Vein endothelial cell (primary cell): ENCODE measurements at places on chromosomes 12 and 14. TPM values are rescaled to one million over a fixed set of nuclear protein-coding genes. Genes with fewer than 3 reads are reported as not detected.

NKX2-1 gene
- not detected in 2 replicates for total RNA-seq

ABCC9 gene
- under 0.01 and 0.10 TPM in 2 replicates for total RNA-seq

AICDA gene
- total RNA-seq, result not detected in 2 replicates

KRT3 gene
- total RNA-seq, result not detected in 2 replicates

LRTM2 gene
- total RNA-seq, result 0.10 TPM in 1 of 2 replicates, not detected in the other

TMEM30B gene
- total RNA-seq, result 0.19 and 0.33 TPM in 2 replicates

TAS2R50 gene
- total RNA-seq, result 4.5 and 4.6 TPM in 2 replicates

MGST1 gene
- 17.6 and 39.3 TPM in 2 replicates for total RNA-seq

PLCZ1 gene
- 0.38 TPM in 1 of 2 replicates, not detected in the other for total RNA-seq

ACOT4 gene
- total RNA-seq, result under 0.01 and 0.38 TPM in 2 replicates

TXNDC16 gene
- total RNA-seq, result 2.3 and 3.0 TPM in 2 replicates

GLS2 gene
- total RNA-seq, result not detected in 2 replicates

ATF7IP gene
- total RNA-seq, result 42.8 and 43.1 TPM in 2 replicates

ITGB7 gene
- under 0.01 TPM in 1 of 2 replicates, not detected in the other for total RNA-seq

GPR162 gene
- 3.4 and 6.5 TPM in 2 replicates for total RNA-seq

SLC25A47 gene
- total RNA-seq, result 0.10 and 0.33 TPM in 2 replicates

WNT1 gene
- not detected in 2 replicates for total RNA-seq
